ENCODE measurements at places on chromosomes 12 and 14. TPM values are rescaled to one million over a fixed set of nuclear protein-coding genes. Genes with fewer than 3 reads are reported as not detected.

The KRT71 gene
- total RNA-seq: not detected

The CCDC38 gene
- not detected for total RNA-seq

The CLEC9A gene
- not detected for total RNA-seq

The RDH12 gene
- total RNA-seq: 15.0 TPM

The ZNF140 gene
- 9.3 TPM for total RNA-seq

The INHBE gene
- total RNA-seq: not detected

The IFI27 gene
- 209 TPM for total RNA-seq

The ERP27 gene
- 2.2 TPM for total RNA-seq

The SSTR1 gene
- total RNA-seq: 1.2 TPM

The JPH4 gene
- 10.6 TPM for total RNA-seq

The TAS2R7 gene
- total RNA-seq: not detected

The ASCL1 gene
- total RNA-seq: not detected

The OTX2 gene
- total RNA-seq: not detected

The IAPP gene
- total RNA-seq: not detected

The C1S gene
- 541 TPM for total RNA-seq

The EXOC3L4 gene
- 8.6 TPM for total RNA-seq

The SLC25A47 gene
- not detected for total RNA-seq

The KRT77 gene
- total RNA-seq: 2.5 TPM

The C14orf180 gene
- 1.7 TPM for total RNA-seq

The KRT6C gene
- 257 TPM for total RNA-seq

The LRRK2 gene
- 37.1 TPM for total RNA-seq

The SYT1 gene
- 13.3 TPM for total RNA-seq

The DAO gene
- not detected for total RNA-seq

The PTPRB gene
- 21.9 TPM for total RNA-seq

The FGF6 gene
- not detected for total RNA-seq

The SLC2A3 gene
- total RNA-seq: 71.7 TPM

The AHNAK2 gene
- 180 TPM for total RNA-seq

The SDR9C7 gene
- total RNA-seq: 11.0 TPM

The TGFB3 gene
- total RNA-seq: 19.2 TPM

The CPNE8 gene
- 15.0 TPM for total RNA-seq

The LPCAT3 gene
- total RNA-seq: 42.0 TPM

The TMPRSS12 gene
- not detected for total RNA-seq

The CCDC177 gene
- total RNA-seq: not detected

All from vagina (tissue), 2 donors.